ENCODE measurements at places on chromosomes 11 and 22.

- DNase-seq = no peak
Observed at GRCh38 chr22:46428602-46429324, 93.2 kb downstream of the TRMU start.

GRCh38 chr11:129645943-129646342 lies 169.7 kb upstream of the TMEM45B start:
- DNase-seq = no peak

DNA sequence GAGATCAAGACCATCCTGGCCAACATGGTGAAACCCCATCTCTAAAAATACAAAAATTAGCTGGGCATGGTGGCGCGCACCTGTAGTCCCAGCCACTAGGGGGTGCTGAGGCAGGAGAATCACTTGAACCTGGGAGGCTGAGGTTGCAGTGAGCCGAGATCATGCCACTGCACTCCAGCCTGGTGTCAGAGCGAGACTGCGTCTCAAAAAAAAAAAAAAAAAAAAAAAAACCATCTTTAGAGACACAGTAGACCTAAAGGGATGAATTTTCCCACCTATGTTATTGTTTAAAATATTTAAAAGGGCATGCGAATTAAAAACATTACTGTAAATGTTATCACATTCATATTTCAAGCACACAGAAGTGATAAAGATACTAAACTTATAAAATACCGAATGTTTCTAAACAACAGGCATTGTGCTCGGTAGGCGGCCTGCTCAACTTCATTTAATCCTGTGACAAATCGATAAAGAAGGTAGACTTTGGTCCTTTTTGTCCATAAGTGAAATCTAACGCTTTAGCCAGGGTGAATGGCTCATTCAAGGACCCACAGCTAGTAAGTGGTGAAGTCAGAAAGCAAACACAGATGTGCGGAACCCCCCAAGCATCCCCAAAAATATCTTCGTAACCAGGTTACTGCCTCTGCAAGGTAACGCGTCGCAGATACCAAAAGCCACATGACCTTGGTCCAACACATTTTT lies 16.1 kb downstream of the NCAPD3 start:
- DNase-seq = no peak

- no peak for DNase-seq
Observed at GRCh38 chr11:11876458-11876857, 34.7 kb downstream of the USP47 start.

DNA sequence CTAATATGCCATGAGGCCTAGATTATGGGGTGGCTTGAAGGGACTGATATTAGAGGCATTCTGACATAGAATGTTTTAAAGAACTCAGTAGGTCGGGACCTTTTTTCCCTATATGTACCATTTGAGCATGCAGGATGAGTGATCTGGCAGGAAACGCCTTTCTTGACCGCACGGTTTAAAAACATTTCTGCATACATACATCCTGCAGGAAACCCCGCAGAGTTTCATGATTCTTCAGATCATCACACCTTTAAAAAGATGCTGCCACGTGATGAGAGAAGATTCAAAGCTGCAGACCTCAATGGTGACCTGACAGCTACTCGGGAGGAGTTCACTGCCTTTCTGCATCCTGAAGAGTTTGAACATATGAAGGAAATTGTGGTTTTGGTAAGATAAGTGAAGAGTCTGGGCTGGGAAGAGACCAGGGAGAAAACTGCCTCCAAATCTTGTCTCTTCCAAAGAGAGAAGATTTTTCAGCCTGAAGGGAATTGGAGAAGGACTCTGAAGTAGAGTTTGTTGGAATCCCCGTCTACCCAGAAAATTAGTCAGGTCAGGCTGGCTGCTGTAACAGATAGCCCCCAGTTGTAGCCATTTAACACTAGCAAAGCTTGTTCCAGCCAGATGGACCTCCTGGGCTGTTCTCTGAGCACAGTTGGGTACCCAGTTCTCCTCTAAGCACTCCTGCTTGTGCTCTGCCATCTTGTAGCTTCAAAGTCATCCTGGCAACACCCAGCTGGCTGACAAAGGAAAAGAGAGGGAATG lies 7.4 kb downstream of the RCN1 start:
- DNase-seq = no peak

DNA sequence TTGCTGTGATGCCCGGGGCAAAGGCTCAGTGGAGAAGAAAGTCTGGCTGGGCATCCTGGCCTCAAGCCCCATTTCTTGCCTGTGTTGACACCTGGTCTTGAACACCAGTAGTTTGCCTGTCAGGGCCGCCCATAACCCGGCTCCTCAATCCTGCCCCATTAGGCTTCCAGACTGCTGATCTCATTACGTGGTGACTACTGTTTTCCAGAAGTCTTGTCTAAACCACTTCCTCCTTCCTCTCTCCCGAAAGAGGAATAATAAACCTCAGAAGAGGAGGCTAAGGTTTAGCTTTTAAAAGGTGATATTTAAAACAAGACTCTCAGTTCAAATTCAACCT lies 97.7 kb downstream of the CD44 start:
- no peak for DNase-seq

DNA sequence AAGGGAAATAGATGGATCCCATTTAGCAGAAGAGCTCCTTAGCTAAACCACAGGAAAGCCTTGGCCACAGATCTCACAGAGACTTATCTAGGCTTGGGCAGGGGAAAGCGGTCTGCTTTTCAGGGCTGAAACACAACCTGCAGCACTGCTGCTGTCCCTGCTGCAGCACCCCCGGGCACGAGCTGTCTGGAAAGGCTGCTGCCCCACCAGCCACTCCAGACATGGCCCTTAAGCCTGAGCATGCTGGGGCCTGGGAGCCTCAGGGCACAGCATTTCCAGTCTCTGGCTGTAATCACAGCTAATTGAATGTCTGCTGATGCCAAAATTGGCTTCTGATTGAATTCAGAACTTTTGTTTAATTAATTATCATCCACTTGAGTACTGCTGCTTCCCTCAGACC lies 115.0 kb downstream of the TMPRSS5 start:
- no peak for DNase-seq

GRCh38 chr22:49094151-49094550 lies 733.5 kb downstream of the BRD1 start:
- no peak for DNase-seq

- DNase-seq = no peak
Observed at GRCh38 chr11:20156280-20156875, 3.9 kb downstream of the DBX1 start.

DNA sequence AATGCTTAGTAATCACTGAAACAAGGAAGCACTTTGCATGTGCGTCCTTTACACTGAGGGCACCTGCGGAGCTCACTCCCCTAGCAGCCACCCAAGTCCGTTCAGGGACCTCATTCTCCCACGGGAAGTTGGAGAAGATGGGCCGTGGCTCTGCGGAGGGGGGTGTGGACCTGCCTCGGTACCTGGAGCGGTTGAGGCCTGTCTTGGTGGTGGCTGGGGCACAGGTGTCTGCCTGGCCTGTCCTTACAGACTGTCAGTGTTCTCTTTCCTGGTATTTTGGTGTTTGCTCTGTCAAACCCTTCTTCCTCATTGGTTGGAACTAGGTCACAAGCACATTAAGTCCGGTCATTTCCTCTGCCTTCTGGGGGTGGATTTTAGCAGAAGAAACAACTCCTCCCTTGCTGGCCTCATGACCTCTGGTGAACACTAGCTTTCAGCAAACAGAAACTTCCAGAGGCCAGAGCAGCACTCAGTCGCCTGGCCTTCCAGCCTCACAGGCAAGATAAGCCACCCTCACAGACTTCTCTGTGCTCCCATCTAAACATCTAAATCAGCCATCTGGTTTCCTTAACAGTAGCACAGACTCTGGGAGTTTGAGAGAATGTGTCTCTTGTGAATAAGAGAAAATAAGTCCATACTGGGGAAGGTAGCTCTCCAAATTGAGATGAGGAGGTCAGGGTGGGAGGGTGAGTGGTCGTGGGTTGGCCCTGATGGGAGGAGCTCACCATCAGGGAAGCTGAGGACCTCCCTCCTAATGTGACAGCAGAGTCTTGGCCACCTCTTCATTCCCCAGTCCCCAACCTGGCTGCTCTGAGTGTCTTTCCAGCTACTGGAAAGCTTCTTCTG lies 8.6 kb downstream of the SNAP29 start:
- no peak for DNase-seq

DNA sequence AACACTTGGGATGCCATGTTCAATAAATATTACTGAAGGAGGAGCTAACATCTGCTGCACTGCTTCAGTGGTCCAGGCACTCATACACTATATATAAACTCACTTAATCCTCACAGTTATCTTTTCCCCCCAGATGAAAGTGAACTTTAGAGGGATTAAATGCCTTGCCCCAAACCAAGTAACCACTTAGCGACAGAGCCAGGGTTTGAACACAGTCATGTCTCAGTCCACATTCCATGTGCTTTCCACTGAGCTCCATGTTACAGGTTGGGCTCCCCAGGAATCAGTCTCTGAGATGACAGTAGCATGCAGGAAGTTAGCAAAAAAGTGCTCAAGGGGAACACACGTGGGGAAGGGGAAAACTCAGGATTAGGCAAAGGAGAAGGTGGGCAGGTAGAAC lies 59.3 kb downstream of the ENDOD1 start:
- no peak for DNase-seq

- DNase-seq = no peak
Observed at GRCh38 chr11:11230802-11231562, 122.1 kb downstream of the CSNK2A3 start.

DNA sequence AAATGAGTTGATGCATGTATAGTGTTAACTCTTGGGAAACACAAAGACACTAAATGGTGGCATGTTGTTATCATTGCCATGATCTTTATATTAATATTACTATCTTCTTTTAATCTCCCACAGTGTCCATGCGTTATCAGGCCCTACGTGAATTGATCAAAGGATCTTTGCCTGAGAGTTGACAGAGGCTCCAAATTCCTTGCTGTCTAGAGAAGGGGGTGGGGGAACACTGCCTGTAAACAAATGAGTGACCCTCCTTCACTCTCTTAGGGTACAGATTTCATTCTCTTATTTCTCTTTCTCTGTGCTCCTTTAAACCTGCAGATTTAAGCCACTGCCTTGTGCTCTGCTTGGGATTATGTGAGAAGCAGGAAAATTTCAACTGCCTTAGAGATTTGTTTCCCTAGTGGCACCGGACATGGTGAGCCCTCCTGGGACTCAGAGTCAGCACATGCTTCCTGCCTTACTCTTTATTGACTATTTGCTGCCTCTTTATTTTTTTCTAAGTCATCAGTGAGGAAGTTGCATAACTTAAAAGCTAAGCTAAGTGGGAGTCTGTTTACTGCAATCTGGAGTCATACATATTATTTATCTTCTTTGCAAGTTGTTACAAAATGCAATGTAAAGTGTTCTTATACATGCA lies 122.9 kb downstream of the MAML2 start:
- DNase-seq = no peak

DNA sequence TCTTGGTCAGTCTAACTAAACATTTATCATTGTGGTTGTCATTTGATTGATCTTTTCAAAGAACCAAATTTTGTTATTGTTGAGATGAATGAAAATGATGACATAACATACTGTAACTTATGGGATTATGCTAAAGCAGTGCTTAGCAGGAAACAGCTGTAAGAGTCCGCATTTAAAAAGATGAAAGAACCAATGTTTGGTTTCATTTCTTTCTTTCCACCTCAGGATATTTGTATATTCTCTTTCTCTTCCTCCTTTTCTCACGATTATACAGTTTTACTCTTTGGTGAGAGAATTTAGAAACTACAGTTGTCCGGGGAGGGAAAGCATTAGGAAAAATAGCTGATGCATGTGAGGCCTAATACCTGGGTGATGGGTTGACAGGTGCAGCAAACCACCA lies 23.1 kb downstream of the PIH1D2 start:
- DNase-seq = no peak

GRCh38 chr11:77406396-77406795 lies 67.5 kb downstream of the PAK1 start:
- DNase-seq = no peak

DNA sequence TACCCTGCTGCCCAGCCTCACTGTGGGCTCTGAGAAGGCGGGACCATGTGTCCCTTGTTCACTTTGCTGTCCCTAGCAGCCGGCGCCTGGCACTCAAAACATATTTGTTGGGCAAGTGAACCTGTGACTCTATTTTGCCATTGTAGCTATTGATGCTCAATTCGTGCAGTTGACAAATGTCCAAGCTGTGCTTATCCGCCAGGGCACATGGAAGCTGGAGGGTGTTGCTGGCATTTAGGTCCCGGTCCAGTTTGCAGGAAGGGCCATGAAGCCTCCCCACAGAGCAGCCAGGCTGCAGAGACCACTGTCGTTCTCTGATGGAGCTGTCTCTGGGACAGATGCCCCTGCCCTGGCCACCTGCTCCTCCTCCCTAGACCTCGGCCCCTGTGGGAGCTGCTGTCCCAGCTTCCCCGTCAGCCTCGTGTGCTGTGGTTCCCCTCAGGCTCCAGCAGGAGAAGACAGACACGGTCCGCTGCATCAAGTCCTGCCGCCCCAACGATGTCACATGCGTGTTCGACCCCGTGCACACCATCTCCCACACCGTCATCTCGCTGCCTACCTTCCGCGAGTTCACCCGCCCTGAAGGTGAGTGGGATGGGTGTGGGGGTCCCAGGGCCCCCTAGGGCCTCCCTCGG lies 71.5 kb downstream of the FBLN1 start:
- DNase-seq = no peak

DNA sequence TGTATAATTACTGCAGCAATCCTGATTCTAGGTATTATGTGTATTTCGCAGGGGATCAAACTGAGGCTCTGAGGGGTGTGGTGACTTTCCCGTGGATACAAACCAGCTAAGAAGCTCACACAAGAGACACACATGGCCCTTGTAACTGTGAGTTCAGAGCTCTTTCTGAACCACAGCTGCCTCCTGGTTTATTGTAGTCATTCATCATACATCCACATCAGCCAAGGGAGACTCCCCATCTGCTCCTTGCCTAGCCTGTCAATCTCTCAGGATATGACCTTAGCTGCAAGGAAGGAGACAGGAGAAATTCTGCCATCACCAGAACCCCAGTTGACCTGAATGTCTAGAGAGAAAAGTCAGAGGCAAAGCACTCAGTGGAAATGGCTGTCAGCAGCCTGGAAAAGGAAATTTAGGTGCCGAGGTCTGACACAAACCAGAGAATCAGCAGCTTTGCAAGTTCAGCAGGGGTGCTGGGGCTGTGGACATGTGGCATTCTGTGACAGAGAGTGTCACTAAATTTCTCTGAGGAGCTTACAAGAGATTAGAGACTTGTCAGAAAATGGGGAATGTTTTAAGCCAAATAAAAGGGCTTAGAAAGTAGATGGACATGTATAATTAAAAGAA lies 209.5 kb downstream of the AASDHPPT start:
- DNase-seq = no peak

GRCh38 chr11:125468852-125469251 lies 27.2 kb downstream of the FEZ1 start:
- no peak for DNase-seq

- no peak for DNase-seq
Observed at GRCh38 chr11:128593281-128593680, 5.9 kb upstream of the ETS1 start.

DNA sequence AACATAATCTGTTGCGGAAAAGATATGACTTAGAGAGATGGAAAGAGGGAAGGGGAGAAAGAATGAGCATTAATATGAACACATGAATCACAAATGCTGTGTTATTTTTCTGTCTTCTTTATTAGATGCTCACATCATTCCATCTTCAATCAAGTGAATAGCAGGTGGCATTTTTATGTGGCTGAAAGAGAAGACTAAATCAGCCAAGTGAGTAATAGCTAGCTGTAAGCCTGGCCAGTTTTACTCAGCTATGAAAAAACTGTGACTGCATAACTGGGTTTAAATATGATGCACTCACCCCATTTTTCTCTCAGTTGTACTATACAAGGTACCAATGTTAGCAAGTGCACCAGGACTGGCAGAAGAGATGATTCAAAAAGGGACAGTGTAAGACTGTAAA lies 571.1 kb downstream of the JRKL start:
- no peak for DNase-seq

GRCh38 chr11:30304620-30305019 lies 18.3 kb upstream of the ARL14EP start:
- no peak for DNase-seq

GRCh38 chr11:76604081-76604625 lies 66.4 kb downstream of the LRRC32 start:
- DNase-seq = no peak

All from left kidney (tissue), 8 donors.